ENCODE measurements at places on chromosomes 16 and 17.
A peak's percentile ranks its signal among the peaks of the same experiment; 100 is the strongest.

GRCh38 chr16:57736419-57737351 is 1.1 kb downstream of the KATNB1 start:
- DNase-seq, result peak; percentile 74

GRCh38 chr17:73785496-73785895 is 141.3 kb upstream of the SDK2 start:
- DNase-seq, result no peak

DNA sequence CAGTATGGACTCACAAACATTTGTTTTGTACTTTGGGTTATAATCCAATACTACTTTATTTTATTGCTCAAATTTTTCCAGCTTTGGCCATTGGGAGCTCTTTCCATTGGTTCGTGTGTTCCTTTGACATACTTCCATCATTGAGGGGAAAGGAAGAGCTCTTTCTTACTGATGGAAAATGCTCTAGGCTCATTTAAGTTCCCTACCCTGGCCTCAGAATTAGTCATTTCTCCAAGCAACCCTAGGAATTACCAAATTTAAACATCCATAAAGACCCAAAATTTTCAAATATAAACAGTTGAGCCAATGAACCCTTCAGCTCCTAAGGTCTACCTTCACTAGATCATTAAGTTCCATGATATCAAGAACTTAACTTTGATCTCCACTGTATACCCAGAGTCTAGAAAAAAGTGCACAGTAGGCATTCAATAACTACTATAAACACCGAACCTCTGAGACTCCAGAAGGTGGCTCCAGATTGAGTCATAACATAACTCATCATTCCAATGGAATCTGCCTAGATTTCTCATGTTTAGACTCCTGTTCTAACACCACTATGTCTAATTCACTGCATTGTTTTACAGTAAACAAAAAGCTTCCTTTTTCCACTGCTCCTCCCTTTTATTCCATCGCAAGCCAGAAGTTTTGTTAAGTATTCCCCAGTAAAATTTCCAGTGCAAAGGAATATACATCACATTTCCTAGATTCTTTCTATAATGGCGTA is 39.0 kb downstream of the SMURF2 start:
- DNase-seq, result peak; percentile 86

DNA sequence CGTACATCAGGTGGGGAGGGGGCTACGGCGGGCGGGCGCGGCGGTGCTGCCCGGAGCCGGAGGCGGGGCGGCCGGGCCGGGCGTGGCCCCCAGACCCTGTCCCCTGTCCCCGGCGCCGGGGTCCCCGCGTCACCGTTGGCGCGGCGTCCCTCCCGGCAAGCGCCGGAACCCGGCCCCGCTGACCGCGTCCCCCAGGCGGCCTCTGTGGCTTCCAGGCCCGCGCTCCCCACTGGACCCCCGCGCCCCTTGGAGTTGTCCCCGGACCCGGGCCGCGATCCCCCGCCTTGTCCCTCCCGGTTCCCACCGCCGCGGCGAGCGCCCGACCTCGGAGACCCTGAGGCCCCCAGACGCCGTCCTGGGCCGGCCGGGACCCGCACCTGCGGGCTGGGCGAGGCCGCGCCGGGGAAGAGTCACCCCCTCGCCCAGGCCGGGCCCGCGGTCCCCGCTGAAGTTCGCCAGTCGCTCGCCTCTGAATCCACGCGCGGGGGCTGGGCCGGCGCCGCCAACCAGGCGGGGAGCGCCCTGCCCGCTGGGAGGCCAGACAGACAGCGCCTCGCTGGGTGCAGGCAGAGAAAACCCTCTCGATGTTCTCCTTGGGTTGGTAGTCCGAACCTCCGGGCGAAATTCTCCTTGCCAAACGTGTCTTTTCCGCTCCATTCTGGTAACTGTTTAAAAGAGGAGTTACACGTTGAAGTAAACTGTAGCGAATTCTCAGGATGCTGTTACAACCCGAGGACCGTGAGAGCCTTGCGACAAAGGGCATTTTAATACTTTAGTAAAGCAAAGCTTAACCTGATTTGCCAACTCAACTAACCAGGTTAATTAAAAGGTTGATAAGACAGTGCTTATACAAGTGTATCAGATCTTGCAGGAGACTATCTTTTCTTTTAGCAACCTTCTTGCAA is 761 bp downstream of the GAN start:
- peak; percentile 35 for DNase-seq

- DNase-seq, result no peak
These were observed 81.3 kb downstream of the ADCY9 start for GRCh38 chr16:4034963-4035362.

GRCh38 chr16:82653550-82654511 is 27.1 kb downstream of the CDH13 start:
- DNase-seq, result peak; percentile 95

GRCh38 chr16:65070831-65071432 is 50.9 kb downstream of the CDH11 start:
- peak; percentile 85 for DNase-seq

DNA sequence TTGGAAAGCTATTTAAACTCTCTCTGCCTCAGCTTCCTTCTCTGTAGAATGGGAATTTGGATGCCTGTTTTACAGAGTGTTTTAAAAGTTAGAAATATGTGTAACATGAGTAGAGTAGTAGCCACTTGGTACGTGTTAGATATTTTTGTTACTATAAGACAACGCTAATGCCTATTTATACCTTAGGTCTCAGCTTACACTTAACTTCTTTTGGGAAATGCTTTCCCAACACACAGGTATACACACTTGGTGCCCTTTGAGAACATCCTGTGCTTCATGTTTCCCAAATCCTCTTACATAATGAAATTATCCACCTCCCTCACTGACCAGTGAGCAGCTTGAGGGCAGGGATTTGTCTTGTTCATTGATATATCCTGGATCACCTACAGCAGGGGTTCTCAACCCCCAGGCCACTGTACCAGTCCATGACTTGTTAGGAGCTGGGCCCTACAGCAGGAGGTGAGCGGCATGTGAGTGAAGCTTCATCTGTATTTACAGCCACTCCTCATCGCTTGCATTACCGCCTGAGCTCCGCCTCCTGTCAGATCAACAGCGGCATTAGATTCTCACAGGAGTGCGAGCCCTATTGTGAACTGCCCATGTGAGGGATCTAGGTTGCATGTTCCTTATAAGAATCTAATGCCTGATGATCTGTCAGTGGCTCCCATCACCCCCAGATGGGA is 33.5 kb downstream of the ARSG start:
- no peak for DNase-seq

DNA sequence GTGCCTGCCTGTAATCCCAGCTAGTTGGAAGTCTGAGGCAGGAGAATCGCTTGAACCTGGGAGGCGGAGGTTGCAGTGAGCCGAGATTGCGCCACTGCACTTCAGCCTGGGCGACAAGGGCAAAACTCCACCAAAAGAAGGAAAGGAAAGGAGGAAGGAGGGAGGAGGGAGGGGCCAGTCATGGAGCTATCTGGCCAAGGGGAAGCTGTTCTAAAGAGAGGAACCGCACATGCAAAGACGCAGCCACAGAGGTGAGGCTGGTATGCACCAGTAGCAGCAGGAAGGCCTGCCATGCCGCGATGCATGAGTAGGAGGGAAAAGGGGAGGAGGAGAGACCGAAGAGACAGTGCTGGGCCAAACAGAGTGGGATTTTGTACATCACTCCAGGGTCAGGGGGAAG is 35.9 kb downstream of the HSBP1 start:
- no peak for DNase-seq

DNA sequence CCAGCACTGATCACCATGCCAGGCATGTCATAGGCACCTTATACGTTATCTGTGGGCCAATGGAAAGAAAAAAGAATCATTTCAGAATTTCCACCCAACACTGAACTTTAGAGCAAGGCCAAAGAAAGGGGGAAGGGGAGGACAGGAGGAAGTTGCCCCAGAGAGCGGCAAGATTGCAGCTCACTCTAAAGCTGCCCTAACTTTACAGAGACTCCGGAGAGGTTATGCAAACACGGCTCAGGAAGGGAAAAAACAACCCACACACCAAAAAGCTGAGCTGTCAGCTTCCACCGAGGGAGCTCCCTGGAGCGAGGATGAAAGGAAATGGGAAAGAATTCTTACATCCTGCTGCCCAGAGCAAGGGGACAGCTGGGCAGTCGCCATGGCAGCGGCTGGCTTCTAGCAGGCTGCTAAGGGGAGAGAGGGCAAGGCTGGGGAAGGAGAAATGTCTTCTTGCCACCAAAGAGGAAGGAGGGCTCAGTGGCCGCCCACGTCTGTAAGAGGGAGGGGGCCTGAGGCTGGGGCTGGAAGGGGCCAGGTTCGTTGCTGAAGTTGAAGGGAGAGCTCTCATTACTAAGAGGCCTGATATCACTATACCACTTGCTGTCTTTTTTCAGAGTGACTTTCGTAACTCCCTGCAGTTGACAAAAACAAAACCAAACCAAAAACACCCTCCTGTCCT is 18.2 kb downstream of the COTL1 start:
- DNase-seq, result peak; percentile 90

GRCh38 chr17:45794840-45795239 is 10.7 kb downstream of the CRHR1 start:
- DNase-seq, result no peak

- DNase-seq, result peak; percentile 64
These were observed 28.8 kb downstream of the NGFR start for GRCh38 chr17:49523706-49524472.

- DNase-seq, result peak; percentile 39
These were observed 971 bp downstream of the MINK1 start for GRCh38 chr17:4833941-4834680.

GRCh38 chr16:89969741-89970410 is 21.3 kb downstream of the DEF8 start:
- DNase-seq, result no peak

DNA sequence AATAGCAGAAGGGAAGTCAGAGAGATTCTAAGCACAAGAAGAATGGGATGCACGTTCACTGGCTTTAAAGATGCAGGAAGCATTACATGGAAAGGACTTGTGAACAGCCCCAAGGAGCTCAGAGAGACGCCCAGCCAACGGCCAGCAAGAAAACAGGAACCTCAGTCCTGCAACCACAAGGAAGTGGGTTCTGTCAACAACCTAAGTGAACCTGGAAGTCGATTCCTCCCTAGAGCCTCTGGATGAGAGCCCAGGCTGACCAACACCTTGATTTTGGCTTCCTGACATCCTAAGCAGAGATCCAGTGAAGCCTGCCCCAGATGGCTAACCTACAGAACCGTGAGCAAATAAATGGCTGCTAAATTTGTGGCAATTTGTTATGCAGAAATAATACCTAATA is 24.5 kb downstream of the GPR142 start:
- no peak for DNase-seq

GRCh38 chr17:61133853-61134252 is 265.8 kb upstream of the TBX2 start:
- DNase-seq, result no peak

- no peak for DNase-seq
These were observed 30.2 kb upstream of the ABCC3 start for GRCh38 chr17:50604513-50604912.

Data from renal cortical epithelial cell (primary cell).